Stimulated activated CD8-positive, alpha-beta memory T cell treated with anti-CD3 and anti-CD28 coated beads, Interleukin-15, amount 100 ng/mL, for 24 hours (primary cell): ENCODE measurements at places on chromosomes 16 and 17.
A peak's percentile ranks its signal among the peaks of the same experiment; 100 is the strongest.

GRCh38 chr16:66695935-66696668 lies 441 bp downstream of the CMTM4 start:
- DNase-seq = no peak

- DNase-seq = no peak
These were observed 174.1 kb upstream of the MPHOSPH6 start for GRCh38 chr16:82344157-82344556.

GRCh38 chr17:81690549-81690948 lies 6.7 kb downstream of the HGS start:
- DNase-seq = no peak

DNA sequence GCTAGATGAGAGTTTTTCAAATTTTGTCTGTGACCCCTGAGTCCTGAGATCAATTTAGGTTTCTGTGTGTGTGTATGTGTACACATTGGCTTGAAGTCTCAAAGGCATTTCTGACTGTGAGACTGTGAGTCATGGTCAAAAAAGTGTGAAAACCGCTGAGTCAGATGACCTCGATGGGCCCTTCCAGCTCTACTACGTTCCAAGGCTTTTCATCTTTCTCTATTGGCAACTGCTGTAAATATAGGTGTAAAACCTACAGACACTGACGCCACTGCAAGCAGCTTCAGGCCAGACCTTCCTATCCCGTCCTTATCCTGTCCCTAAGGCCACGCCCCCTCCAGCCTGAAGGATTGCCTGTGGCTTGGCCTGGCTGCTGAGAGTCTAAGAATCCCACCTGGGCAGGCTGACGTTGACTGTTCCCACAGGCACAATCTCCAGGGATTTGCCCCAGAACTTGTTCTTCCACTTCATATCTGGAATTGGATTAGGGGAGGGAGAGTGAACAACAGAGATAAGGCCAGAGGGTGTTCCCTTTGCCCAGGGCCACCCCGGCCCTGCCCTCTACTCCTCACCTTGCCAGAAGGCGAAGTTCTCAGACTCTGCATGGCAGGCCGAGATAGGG lies 11.3 kb downstream of the OSBPL7 start:
- no peak for DNase-seq

DNA sequence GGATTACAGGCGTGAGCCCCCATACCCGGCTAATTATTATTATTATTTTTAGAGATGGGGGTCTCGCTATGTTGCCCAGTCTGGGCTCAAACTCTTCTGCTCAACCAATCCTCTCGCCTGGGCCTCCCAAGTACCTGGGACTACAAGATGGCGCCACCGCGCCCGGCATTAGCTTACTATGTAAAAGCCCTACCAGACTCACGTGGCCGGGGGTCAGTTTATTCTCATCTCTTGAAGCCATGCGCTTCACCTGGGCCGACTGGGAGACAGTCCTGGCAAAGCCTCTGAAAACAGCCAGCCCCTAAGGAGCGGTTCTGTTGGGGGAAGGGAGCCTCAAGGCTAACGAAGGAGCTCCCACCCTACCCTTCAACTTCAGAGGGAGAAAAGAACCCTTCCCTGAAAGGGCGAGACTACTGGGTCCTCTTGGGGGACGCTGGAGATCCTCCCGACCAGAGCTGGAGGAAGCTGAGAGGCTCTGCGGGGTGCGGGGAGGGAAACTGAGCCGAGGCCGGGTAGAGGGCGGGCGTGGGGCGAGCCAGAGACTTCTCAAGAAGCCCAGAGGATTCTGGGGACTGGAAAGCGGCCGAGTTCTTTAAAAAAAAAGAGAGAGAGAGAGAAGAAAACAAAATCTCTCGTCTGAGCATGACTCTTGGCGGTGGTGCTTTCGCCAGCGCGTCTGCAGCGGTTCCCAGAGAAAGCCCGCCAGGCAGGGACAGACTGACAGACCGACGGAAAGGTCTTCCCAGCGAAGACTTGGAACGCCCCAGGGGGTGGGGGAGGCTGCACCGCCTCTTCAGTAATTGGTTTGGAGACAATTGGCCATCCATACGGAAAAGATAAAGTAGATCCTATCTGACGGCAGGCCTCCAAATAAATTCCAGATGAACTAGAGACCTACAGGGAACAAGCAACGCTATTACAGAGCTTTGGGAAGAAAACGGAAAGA lies 5.6 kb upstream of the TUBG2 start:
- DNase-seq = no peak

GRCh38 chr17:2084036-2084765 lies 29.3 kb downstream of the HIC1 start:
- DNase-seq = no peak

GRCh38 chr16:19105131-19105530 lies 8.6 kb upstream of the ITPRIPL2 start:
- no peak for DNase-seq

GRCh38 chr16:81413245-81413990 lies 31.2 kb upstream of the CMIP start:
- no peak for DNase-seq

GRCh38 chr16:81469710-81470535 lies 25.3 kb downstream of the CMIP start:
- DNase-seq = no peak

- no peak for DNase-seq
These were observed 12.1 kb downstream of the NDUFAF8 start for GRCh38 chr17:81251094-81251708.

- peak; percentile 12 for DNase-seq
These were observed 52.6 kb downstream of the PLCG2 start for GRCh38 chr16:81831722-81832126.

DNA sequence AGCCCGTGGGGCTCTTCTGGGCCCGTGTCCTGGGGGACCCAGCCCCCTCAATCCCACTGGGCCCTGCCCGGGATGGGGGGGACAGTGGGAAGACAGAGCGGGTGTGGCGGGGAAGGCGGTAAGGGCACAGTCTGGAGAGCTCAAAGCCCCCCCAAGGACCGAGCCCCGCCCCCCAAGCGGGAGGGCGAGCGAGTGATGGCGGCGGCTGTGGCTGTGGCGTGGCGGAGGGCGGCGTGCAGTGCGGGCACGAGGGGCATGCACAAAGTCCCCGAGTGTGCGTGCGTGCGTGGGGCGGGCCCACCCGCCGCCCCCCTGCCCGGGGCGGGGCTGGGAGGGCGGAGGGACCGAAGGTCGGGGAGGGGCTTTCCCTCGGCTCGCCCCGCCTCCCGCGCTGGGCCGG lies 3.6 kb upstream of the WDR24 start:
- no peak for DNase-seq

GRCh38 chr16:85935391-85935973 lies 36.5 kb downstream of the IRF8 start:
- no peak for DNase-seq

GRCh38 chr17:29004081-29004692 lies 1.6 kb downstream of the SEZ6 start:
- DNase-seq = no peak

DNA sequence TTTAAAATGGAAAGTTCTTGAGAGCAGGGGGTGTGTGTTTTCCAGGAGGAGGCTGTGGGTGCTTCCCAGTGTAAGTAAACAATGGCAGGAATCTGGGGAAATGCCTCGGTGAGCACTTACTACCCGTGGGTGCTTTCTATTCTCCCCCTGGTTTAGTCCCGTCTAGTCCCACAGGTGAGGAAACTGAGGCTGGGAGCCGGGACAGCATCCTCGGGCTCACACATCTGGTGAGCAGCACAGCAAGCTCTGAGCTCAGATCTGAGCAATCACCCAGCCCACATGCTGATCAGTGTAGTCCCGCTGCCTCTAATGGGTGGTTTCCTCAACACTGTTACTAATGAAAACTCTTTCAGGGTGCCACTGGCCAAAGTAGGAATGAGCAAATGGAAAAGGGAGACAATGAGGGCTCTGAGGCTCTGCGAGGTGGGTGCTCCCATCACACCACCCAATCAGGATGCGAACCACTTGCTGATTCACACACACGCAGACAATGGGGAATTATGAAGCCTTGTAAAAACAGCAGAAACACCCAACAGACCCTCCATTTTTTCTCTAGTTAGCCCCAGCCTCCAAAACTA lies 202.6 kb downstream of the PARN start:
- no peak for DNase-seq

DNA sequence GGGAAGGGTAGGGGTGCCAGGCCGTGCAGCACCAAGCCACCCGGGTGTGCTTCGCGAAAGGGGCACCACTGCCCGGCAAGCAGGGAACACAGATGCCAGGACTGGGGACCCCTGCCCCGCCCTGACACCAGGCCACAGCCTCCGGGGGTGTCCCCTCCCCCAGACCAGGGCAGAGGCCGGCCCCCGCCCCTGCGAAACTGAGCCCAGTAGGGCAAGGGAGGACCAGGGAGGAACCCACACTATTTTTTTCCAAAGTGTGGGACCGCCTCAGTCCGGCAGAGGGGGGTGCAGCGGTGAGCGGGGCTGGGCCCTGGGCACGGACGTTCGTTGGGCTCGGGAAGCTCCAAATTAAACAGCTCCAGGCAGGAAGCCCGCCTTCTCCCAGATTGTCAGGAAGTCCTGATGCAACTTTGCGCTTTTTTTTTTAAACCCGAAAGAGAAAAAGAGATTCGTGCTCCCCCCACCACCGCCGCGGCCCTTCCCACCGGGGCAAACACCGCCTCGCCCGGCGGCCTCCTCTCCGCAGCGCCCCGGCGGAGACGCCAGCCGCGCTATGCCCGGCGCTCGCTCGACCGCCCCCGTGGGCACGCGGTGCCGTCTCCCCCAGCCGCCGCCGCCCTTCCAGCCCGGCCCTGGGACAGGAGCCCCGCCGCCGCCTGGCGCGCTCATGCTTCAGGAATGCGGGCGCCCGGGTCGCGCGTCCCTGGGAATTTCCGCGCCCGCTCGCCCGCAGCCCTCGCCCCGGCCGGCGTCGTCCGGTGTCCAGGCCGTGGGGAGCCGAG lies 755 bp downstream of the PIEZO1 start:
- no peak for DNase-seq

DNA sequence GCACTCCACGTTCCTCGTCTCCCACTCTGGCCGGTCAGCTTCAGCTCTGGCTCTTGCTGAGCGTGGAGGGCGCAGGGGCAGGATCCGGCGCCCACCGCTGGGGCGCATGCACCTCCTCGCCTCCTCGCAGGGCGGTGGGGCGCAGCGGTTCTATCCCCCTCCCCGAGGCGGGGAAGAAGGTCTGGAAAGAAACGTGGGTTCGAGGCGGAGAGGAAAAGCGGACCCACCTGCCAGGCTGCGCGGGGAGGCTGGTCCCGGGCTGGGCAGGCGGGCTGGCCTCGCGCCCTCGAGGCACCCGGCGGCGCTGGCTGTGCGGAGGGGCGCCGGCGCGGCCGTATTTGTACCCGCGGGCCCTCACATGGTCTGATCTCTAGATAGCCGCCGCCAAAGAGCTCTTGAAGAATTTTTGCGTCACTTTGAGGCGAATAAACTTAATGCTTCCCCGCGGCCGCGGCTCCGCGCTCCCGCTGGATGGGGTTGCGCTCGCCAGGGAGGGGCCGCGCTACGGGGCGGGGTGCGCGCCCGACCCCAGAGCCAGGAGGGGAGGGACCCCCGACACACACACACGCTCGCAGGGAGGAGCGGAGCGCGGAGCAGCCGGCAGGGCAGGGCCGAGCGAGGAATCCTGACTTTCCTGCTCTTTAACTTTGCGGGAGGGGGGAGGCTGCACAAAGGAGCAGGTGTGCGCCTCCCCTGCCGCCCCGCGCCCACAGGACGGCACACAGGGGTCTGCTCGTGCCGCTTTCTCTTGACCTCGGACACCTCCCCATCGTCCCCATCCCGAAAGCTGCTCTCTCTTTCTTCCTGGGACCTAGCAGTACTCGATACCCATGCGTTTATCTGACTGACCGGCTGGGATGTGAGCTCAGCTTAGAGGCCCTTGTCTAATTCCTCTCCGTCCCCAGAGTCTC lies at the start of gene SLC6A4:
Gene SLC6A4, minus strand, starts transcription at position 312 of the 911 bp plus-strand sequence. CDS start 13,739 bp downstream, outside the sequence.
- DNase-seq = no peak

DNA sequence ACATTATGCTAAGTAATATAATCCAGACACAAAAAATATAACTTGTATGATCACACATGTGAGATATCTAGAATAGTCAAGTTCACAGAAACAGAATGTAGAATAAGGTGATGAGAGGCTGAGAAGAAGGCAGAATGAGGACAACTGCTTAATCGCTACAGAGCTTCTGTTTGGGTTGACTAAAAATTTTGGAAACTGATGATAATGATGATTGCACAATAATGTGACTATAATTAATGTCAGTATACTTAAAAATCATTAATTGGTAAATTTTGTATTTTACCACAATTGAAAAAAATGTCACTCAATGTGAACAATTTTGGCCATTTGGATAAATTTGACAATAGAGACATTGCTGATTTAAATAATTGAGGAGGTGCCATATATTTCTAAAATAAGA lies 1374.4 kb upstream of the CDH8 start:
- no peak for DNase-seq

- no peak for DNase-seq
These were observed 26.2 kb upstream of the ZNF652 start for GRCh38 chr17:49388290-49388640.

GRCh38 chr17:40369923-40370322 lies 5.4 kb upstream of the GJD3 start:
- DNase-seq = no peak

DNA sequence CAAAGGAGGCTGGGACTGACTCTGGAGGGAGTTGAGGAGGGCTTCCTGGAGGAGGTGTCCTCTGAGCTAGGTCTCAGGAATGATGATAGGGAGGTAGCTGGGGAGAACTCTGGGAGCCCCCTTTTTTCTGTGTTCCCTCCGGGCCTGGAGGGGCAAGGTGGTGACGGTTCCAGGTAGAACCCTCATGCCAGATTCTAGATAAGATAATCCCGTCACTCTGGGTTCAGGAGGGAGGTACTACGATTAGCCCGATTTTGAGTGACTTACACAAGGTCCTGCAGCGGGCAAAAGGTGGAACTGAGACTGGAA lies 18.7 kb upstream of the ADGRG3 start:
- no peak for DNase-seq

DNA sequence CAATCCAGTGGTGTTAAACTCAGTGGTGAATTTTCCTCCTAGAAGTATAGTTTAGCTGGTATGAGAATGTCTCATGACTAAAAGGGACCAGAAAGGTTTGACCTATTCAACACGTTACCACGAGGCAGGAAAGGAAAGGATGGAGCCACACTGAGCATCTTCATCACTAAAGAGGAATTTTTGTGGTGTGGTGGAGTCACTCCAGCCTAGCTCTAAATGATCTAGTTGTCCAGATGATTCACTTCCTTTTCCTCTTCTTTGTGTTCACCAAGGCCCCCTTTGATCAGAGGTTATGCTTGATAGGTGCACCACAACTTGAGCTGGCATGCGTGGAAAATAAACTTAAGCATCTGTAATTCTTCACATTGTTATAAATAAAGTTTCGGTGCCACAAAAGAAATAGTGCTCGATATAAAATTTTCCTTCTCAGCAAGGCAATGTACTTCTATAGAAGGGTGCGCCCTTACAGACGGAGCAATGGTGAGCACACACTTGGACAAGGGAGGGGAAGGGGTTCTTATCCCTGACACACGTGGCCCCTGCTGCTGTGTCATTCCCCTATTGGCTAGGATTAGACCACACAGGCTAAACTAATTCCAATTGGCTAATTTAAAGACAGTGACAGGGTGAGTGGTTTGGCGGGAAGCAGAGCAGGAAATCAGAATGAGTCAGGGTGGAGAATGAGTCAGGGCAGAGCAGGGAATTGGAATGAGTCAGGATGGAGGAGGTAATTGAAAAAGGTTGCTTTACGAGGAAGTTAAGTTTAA lies 254.6 kb downstream of the HS3ST3A1 start:
- DNase-seq = no peak
